HuH-7.5 (cell line): ENCODE measurements at places on chromosomes 6 and 20.

DNA sequence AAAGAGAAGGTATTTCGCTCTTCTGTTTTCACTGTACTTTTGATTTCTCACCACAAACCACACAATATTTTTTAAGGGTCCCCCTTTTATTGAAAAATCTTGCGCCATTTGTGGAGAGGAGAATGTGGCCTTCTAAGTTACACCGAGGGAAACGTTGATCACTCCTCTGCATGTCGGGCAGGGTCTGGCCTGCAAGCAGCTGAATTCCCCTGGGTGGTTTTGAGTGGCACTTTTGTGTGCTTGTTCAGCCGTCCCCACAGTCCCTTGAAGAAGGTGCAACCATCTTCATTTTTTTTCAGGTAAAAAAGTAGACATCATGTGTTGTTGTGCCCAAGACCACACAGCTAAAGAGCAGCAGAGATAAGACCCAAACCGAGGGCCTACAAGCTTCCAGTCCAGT is 6.1 kb downstream of the GPR31 start:
- DNase-seq = no peak

- no peak for DNase-seq
Observed at GRCh38 chr20:36773107-36773596, 411 bp downstream of the DSN1 start.

DNA sequence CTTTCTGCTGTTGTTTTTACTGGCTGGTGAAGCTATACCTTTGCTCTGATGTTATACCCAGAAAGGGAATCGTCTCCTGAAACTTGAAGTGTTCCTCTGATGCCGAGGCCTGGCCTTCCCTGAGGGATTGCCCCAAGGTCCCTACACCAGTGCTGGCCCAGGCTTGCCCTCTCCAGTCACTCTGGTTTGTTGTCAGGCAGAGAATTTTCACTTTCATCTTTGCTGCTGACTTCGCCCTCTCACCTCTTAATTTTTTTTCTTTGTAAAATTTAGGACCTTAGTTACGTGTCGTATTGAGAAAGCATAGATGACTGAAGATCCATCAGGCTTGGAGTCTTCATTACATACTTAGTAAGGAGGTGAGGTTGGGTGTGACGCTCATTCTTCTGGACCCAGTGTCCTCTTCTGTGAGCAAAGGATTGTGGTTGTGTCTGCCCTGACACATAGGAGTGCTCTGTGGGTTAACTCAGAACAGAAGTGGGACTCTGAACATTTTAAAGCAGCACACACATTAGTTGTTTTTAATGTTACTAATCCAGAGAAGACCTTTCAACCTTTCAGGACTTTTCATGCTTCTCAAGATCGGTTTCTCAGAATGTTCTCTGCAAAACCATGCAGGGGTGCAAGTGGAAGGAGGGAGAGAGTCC is 45.4 kb downstream of the TULP4 start:
- DNase-seq = no peak

GRCh38 chr6:104705916-104706442 is 153.7 kb downstream of the HACE1 start:
- DNase-seq = no peak

GRCh38 chr6:117601811-117602150 is 530 bp downstream of the GOPC start:
- no peak for DNase-seq

- no peak for DNase-seq
Observed at GRCh38 chr6:34393191-34393965, 909 bp upstream of the NUDT3 start.

DNA sequence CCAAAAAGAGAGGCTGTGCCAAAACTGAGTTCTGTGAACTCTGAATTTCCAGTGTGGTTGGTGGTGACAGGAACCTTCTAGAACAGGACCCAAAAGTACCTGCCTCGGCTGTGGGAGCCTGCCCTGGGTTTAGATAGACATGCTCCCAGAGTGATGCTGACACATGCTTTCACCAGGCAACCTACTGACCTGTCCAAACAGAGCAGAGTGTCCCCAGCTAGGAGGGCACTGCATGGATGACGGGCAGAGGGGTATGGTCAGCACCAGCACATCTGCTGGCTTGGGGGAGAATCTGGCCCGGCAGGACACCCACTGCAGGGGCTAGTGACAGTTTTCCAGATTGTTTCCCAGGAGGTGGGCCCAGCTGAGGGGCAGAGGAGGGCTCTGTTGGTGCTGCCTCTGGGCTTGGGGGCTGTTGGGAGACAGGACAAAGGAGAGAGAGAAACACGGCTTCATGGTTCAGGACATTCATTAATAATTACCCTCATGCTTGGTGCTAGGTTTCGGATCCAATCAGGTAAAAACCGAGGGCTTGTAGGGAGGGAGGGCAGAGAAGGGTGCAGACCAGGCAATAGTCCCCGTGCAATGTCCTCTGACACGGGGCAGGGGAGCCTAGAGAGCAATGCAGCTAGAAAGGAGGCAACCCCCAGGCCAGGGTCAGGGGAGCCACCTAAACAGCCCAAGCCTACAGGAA is 15.0 kb downstream of the KCNK5 start:
- DNase-seq = no peak
